ENCODE measurements at places on chromosomes 16 and 17.

DNA sequence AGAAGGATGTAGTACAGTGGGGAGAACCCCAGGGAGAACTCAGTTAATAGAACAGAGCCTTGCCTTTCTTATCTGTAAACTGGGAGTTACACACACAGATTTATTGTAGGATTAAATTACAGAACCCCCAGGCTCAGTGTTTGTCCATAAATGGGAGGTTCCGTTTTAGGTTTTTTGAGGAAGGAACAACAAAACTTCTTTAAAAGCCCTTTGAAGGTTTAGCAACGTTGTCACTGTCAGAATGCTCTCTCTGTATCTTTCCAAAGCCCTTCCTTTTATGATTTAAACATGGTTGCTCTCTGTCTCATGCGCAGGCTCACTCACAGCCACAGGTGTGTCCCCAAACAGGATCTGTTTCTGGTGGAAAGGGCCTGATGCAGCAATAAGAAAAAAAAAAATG is 9.4 kb upstream of the GNA13 start:
- no peak for DNase-seq

- no peak for DNase-seq
Observed at GRCh38 chr17:77709594-77709993, 248.9 kb upstream of the TNRC6C start.

GRCh38 chr17:78777881-78778280 is 4.2 kb downstream of the CYTH1 start:
- DNase-seq: no peak

DNA sequence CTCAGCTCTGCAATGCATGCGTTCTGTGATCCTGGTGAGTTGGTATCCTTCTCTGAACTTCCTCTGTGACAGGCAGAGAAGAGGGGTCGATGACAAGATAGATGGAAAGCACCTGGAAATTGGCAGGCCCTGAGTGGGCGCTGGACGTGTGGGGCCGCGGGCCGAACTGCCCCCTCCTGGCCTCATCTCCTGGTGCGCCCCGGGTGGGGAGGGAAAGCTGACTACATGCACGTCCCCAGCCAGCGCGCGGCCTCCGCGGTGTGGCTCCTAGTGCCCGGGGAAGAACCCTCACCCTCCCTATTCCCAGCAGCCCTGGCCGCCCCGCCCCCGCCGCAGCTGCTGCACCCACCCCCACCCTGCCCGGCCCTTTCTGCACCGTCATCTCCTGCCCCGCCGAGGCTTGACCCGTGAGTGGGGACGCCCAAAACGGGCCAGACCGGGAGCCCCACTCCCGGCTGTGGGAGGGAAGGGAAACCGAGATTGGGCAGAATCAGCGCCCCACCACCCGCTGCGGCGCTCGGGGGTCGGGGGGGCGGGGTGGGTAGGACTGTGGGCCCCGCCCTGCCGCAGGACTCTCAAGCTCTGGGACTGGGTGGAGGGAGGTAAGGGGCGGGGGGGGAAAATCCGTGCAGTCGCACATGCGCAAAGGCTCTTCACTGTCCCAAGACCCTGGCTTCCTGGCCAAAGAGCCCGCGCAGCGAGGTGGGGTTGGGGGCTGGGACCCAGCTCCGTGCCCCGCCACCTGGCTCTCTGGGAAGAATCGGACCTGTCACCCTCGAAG is at the start of gene NOL3:
TSS of gene NOL3 (plus strand) at position 371 of the 781 bp plus-strand sequence.
- DNase-seq: no peak

GRCh38 chr17:17839791-17840707 is 3.3 kb upstream of the SREBF1 start:
- DNase-seq: peak; percentile 62

- no peak for DNase-seq
Observed at GRCh38 chr17:58741121-58741625, 14.5 kb upstream of the PPM1E start.

DNA sequence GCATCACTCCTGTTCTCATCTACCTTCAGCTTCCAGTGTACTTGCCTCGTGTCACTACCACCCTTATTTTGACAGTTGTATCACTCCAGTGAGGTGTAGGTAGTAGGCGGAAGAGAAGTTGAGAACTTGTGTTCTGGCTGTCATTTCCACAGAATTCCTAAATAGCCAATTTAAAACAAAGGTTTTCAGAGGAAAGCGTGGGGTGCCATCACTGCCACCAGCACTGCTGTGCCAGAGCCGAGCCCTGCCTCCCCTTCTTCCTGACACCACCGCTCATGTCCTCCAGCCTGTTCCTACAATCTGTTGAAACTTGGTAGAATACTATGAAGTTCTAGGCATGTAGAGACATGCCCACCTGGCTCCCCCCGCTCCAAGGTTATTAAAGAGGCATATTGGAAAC is 215.8 kb downstream of the TANC2 start:
- DNase-seq: no peak

GRCh38 chr16:14496047-14496770 is 133.9 kb downstream of the PARN start:
- DNase-seq: no peak

- DNase-seq: no peak
Observed at GRCh38 chr16:23852794-23853562, 17.2 kb downstream of the PRKCB start.

DNA sequence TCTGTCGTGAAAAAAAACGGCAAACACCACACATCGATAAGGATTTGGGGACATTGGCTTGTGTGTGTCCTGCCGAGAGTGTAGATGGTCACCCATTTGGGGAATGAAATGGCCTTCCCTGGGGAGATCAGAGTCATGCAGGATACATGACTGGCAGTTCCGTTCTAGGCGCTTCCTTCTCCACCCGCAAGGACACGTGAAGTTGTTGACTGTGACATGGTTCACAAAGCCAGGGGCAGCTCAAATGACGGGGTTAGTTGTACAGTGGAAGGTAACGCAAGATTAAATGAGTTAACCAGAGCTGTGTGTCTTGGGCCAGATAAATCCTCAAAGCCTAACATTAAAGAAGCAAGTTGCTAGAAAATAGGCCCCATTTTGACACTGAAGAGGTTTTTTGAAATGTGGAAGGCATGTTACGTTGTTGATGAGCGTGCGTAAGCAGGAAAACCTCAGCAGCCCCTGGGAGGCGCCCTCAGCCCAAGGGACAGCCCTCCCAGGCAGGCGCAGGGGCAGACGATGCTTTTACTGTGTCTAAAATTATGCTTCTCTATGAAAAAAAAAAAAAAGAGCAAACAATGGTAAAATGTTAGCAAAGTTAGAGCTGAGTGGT is 35.9 kb upstream of the CHMP6 start:
- DNase-seq: no peak

- DNase-seq: no peak
Observed at GRCh38 chr17:40857535-40857934, 9.5 kb downstream of the KRT12 start.

DNA sequence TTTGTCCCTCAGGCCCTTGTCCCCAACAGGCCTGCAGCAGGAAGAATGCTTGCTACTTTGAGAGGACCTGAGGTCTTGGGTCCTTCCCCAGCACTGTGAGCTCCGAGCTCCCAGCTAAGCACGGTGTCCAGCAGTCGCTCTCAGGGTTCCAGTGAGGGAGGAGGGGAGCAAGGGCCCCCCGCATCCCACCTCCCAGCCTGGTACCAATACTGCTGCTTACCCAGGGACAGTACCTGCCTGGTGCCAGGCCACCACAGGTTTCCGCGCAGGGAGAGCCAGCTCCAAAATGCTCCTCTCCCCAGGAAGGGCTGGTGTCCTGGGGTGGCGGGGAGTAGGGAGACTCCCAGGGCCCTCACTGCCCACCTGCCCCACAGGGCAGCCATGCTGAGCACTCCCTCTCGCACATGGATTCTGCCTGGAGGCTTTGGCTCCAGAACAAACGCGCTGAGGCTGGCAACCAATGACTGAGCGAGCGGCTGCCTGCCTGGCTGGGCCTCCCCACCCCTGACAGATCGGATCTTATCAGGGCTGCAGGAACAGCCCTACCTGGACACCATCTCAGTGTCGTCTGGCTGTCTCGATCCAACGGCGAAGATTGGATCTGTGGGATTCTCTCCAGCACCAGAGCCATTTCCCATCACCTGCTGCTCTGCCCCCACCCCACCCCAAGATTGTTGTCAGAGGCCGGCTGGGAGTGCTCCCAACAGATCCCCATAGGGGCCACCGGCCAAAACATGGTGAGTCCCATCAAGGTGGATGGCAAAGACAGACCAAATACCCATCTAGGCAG is 2.4 kb downstream of the DOK4 start:
- DNase-seq: no peak

DNA sequence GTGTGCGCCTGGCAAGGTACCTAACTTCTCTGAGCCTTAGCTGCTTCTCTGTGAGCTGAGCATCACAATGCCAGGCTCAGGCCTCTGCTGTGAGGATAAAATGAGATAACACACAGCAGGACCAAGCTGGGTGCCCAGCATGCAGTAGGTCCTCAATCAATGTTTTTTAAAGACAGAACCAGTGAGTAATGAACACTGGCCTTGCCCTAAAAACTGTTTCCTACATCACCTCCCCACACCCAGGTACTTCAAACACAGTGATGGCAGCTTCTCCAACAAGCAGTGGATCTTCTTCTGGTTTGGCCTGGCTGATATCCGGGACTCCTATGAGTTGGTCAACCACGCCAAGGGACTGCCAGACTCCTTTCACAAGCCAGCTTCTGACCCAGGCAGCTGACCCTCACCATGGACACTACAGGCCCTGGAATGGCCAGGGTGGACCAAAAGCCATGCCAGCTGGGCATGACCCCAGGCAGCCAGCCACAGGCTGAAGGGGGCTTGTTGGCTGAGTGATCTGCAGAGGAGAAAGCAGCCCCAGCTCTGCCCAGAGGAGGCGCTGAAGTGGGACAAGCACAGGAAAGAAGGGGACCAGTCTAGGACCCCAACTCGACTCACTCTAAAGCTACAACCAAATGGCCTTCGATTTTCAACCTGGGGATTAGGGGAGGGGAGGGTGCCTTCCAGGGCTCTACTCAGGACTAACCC is 3.9 kb downstream of the NAGS start:
- DNase-seq: no peak

DNA sequence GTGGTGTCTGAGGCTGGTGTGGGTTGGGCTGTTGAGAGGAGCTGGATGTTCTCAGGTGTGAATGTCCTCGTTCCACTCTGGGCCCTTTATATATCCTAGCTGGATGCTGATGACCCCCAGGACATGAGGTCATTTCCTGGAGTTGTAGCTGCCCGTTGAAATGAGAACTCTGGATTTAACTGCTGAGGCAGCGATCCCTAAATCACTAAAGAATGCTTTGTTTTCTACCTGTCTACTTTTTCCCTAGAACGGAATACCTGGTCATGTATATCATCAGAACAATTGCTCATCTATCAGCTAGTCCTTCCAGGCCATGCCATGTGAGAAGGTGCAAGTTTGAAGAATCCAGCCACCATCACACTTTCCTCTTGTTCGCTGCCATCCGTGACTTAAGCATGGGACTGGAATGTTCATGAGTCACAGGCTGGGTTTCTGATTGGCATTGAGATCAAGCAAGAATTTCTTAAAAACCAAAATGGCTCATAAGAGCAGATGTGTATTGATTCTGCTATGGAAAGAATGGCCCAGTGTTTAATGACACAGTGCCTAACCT is at the start of gene KRTAP2-3:
TSS of gene KRTAP2-3 (minus strand) at position 63 of the 553 bp plus-strand sequence. CDS start 64 bp downstream, outside the sequence.
- DNase-seq: peak; percentile 82

DNA sequence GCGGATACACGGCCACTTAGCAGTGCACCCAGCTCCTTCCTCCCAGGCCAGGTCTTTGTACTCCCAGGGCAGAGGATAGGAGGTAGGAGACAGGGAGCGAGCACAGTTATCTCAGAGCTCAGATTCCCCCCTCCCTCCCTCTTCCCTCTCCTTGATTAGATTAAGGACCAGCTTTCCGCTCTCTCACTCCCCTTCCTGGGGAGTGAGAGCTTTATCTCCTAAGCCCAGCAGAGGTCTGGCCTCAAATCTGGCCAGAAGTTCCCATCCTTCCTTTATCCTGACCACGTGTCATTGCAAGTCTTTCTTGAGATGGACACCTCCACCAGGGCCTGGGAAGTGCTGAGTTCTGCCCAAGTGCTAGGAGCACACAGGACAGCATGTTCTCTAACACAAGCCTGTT is 5.1 kb downstream of the ARL4D start:
- no peak for DNase-seq

DNA sequence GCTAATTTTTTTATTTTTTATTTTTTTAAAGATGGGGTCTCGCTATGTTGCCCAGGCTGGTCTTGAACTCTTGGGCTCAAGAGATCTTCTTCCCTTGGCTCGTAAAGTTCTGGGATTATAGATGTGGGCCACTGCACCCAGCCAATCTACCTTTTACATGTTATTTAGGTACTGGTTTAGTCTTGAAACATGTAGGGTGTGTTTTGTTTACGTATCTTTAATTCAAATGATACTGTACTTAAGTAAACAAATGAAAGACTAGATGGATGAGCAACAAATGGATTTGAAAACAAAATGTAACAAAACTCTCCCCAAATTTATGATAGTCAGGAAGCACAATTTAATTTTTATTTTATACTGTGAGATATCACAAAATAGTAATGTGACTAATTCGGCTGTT is 207.7 kb downstream of the LGALS9B start:
- DNase-seq: no peak

- no peak for DNase-seq
Observed at GRCh38 chr16:47664653-47665325, 203.7 kb downstream of the PHKB start.

- no peak for DNase-seq
Observed at GRCh38 chr17:31433091-31433790, 41.8 kb downstream of the RAB11FIP4 start.

GRCh38 chr17:70013911-70014310 is 61.1 kb upstream of the KCNJ16 start:
- peak; percentile 88 for DNase-seq

DNA sequence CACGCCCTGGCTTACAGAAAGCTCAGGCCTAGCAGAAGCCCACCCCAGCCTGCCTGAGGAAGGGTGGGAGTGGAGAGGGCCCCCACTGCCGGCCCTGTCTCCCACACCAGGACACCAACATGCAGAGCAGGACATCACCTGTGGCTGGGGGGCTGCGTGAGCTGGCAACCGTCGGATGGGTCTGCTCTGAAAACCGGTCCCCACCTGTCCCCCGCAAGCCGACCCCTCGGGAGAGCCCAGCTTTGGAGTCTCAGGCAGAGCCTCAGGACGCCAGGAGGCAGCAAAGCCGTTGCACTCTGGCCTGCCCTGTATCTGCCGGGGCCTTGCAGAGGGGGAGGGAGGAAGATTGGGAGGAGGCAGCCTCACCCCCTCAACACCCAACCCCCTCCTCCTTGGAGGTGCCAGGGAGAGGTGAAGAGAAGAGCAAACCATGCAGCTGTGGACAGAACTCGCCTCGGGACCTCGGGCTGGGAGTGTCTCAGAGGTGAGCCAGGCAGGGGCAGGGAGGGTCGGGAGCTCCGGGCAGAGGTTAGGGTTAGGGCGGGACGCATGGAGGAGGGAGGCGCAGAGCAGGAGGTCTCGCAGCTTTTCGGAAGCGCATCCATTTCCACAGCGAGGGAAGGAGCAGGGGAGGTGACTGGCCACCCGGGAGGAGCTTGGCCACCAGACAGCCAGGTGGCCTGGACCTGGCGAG is 30.4 kb upstream of the ZC3H18 start:
- no peak for DNase-seq

GRCh38 chr16:57167953-57168352 is 17.9 kb downstream of the PSME3IP1 start:
- DNase-seq: peak; percentile 70

DNA sequence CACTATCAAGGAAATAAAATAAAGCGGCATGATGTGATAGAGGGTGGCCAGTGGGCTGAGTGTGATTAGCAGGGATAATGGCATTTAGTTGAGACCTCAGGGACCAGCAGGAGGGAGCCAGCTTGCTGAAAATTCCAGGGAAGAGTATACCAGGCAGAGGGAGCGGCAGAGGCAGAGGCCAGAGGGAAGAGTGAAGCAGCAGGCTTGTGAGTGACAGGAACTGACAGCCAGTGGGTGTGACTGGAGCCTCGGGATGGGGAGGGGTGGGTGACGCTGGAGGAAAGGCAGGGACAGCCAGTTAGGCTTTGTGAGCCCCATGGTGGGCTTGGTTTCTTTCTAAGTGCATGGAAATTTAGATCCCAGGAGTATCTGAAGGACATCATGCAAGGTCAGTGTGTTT is 209.7 kb upstream of the CACNG3 start:
- DNase-seq: no peak
